NCI-H187 treated with DMSO at 0.1 percent for 48 hours (cell line): ENCODE measurements at places on chromosomes 11 and 22.

DNA sequence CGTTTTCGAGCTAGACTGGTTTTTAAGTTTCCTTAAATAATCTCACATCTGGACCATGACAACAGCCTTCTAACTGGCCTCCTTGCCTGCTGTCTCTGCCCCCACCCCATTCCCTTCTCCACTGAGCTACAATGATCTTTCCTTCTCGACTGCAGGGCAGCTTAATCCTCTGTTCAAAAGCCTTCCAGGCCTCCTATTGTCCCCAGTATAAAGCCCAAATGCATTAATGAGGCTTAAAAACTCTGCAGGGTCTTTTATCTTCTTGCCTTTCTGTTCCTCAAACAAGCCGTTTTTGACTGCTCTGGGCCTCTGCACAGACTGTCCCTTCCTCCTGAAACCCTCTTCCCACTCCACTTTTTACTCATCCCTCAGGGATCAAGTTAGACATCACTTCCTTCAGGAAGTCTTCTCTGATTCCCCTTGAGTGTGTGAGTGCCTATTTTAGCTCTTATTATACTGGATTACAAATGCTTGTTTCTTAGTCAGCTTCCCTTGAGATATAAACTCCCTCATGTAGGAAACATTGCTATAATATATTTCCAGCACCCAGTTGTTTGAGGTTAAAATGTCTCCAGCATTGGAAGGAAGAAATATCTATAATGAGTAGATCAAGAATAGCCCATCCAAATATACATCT is 23.6 kb upstream of the PAMR1 start:
- DNase-seq: no peak

DNA sequence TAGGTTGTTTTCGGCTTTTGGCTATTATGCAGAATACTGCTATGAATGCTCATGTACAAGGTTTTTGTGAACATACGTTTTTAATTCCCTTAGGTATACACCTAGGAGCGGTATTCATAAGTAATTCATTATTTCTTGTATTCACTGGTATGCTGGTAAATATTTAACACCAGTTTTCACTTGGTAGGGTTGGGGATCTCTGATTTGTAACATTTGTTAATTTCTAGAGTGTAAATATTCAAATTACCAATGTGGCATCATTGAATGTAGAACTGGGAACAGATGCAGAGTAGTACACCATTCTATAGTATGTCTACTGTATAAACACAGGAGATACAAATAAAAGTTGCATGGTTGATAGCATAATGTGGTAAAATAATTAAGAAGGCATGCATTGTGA is 16.3 kb downstream of the GVQW3 start:
- no peak for DNase-seq

DNA sequence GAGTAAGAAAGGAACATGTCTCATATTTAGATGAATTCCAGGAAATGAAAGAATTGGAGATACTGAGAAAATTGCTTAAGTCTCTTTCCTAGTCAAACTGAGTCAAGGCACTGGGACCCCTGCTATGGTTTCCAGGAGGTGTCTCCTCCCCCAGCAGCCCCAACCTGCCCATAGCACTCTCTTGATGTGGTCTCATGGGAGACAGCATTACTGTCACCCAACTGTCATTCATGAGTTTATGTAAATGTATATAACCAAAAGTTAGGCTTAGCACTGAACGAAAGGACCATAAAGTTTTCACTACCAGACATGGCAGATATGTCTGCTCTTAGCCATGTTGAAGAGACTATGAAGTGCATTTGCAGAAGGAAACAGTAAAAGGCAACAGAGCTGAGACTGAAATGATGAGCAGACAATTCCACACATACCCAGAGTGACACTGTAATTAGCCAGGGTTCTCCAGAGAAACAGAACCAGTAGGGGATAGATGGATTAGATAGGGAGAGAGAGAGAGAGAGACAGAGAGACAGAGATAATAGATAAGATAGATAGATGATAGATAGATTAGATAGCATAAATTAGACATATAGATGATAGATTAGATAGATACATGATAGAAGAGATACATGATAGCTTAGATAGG is 328.1 kb downstream of the BRD1 start:
- DNase-seq: no peak

GRCh38 chr11:120547811-120548681 is 36.5 kb downstream of the GRIK4 start:
- no peak for DNase-seq

DNA sequence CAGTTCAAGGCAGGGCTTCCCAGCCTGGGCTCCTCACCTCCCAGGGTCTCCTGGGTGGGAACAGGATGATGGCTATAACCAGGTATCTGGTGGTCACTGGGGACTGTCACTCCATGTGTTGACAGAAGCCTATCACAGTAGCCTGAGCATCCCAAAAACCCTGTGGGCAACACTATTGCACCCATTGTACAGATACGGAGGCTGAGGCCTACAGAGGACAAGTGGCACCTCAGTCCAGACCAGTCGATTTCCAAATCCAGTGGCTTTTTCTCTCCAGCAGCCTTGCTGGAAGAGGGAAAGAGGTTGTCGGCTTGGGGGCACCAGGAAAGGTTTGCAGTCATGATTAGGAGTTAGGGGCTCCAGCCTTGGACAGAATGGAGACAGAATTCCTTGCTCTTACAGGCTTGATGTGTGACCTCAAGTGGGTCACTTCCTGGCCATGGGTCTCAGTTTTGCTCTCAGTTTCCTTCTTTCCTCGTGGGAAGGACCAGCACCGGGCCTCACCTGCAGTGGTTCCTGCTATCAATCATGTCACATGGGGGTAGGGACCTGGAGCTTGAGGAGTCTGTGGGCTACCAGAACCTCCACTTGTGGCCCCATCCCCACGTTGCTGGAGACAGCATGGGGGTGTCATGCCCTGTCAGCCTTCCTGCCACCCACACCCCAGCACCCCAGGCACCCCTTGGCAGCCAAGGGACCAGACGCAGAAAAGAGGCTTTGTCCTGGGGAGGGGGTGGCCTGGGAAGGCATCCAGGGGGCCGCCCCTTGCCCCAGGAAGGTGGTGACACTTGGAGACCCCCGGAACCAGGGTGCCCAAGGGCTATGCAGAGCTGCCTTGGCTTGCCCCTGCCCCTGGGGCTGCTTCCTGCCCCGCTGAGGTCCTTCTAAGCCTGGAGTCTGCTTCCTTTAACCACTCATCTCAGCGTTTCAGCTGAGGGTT is 2.1 kb downstream of the EMID1 start:
- no peak for DNase-seq

- no peak for DNase-seq
These were observed 38.0 kb upstream of the APLNR start for GRCh38 chr11:57274904-57275498.

GRCh38 chr11:34296412-34296811 is 61.4 kb downstream of the ABTB2 start:
- no peak for DNase-seq

DNA sequence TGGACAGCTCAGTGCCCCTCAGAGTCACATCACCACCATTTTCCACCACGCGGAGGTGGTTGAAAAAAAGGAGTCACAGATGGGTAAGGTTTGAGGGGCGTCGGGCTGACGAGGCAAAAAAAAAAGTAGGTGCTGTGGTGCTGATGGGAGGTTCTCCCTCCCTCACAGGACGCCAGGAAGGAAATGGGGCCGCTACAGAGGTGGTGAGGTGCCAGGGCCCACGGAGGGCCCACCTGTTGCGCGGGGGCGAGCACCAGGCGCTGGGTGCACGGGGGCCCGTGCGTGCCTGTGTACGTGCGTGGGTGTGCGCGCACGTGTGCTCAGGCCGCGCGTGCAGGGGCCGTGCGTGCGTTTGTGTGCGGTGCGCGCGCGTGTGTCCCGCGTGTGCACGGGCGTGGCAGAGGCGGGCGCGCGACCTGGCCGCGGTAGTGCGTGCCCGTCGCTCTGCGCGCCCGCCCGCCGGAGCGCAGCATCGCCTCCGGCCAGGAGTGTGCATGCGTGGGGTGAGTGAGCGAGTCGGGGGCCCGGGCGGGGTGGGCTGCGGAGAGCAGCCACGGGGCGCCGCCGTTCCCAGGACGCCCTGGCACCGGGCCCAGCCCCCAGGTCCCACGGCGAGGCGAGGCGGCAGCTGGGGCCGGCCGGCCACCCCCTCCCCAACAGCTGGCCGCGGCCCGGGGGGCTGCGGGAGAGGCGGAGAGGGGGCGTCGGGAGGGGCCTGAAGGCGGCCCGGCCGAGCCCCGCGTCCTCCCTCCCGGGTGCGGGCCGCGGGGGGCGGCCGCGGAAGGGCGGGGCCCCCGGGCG is 2.8 kb downstream of the PDGFB start:
- no peak for DNase-seq

- no peak for DNase-seq
These were observed 28.9 kb upstream of the YAP1 start for GRCh38 chr11:102081313-102081712.

GRCh38 chr11:128448200-128448886 is 139.0 kb downstream of the ETS1 start:
- no peak for DNase-seq

DNA sequence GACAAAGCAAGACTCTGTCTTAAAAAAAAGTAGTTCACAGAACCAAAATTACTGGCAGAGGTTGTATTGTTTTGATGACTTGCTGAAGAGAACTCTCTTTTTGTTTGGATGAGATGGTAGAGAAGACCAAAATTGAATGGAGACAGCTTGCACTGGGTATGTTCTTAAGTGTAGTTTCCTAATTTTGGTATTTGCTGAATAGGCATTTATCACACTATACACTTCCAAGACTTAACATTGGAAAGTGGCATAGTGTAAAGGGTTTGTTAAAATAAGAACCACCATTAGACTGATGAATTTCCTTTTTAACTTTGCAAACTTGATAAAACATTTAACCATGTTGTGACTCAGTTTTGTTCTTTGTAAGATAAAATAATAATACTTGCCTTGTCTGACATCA is 5.3 kb upstream of the DCUN1D5 start:
- no peak for DNase-seq

DNA sequence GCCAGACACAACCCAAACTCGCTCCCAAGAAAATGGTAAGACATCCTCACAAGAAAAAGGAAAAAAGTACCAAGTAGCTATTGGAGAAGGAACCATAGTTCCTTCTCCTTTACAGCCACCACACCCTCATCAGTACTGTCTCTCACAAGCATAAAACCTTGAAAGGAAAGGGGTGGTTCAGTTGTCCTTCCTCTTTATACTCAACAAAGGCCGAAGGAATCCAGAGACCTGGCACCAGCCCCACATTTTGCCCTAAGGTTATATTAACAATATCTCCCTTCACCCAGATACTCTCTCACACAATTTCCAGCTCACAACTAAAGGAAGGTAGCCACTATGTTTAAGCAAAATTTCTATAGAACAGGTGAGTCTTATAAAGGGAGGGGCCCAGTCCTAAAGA is 8.5 kb downstream of the FHIP1B start:
- no peak for DNase-seq

- DNase-seq: no peak
These were observed 61.3 kb downstream of the CHST1 start for GRCh38 chr11:45603946-45604682.

DNA sequence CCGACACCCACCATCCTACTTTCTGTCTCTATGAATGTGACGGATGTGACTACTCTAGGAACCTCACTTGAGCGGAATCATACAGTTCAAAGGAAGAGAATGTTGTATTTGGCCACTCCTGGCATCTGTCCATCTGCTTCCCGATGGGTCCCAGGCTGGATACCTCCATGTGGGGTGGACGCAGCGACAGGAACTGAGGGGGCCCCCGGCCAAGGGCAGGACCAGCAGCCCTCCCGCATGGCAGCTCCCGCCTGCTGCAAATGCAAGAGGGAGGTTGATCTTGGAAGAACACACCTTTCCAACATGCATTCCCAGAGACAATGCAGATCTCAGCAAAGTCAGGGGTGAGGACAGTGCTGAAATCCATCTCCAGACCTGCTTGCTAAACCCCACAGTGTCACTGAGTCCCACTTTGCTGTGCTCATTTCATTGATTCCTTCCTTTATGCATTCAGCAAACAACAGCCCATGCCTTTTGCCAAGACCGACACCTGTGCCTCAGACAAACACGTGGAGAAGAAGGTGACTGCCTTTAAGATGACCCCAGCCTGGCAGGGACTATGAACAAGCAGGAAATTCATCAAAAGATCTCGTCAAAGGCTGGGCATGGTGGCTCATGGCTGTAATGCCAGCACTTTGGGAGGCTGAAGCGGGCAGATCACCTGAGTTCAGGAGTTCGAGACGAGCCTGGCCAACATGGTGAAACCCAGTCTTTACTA is 246.2 kb downstream of the CTTN start:
- DNase-seq: no peak

GRCh38 chr11:44493383-44493782 is 72.1 kb upstream of the CD82 start:
- no peak for DNase-seq

DNA sequence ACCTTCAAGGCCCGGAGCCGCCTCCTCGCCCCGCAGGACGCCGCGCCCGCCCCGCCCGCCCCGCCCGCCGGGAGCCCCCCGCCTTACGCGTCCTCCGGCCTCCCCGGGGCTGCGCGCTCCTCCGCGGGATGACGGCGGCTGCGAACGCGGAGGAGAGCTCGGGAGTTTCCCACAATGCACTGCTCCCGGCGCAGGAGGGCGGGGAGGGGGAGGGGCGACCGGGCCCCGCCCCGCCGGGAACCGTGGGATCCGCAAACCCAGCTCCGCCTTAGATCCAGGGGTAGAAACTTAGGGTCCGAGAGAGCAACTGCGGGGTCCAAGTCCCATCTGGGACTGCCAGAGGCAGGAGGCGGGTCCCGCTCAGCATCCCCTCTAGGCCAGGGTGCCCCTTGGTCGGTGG is at the start of gene CEND1:
Gene CEND1 (minus strand): TSS at position 148 of the 400 bp plus-strand sequence. CDS start 1,514 bp downstream, outside the sequence.
- DNase-seq: no peak

- DNase-seq: no peak
These were observed 19.6 kb downstream of the RPL3 start for GRCh38 chr22:39299829-39300178.

GRCh38 chr11:13260201-13260962 is 17.2 kb upstream of the BMAL1 start:
- peak; percentile 41 for DNase-seq

- DNase-seq: no peak
These were observed 15.3 kb upstream of the ACCSL start for GRCh38 chr11:44032299-44033085.

- DNase-seq: no peak
These were observed 789 bp upstream of the KDM2A start for GRCh38 chr11:67118181-67118766.

DNA sequence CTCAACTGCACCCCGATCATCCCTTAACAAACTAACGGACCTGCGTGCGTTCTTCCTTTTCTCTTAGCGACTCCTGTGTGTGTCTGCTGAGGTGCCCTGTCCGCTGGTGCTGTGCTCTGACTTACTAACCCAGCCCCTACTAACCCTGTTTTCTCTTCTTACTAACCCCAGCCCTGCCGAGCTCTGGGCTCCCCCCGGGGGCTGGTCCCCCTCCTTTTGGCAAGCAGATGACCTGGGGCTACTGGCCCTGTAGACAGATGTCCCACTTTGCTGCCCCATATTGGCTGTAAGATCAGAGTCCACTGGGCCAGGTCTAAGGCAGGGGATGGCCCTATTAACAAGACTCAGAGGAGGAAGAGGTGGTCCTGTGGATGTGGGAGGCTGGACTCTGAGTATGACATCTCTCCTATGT is 14.7 kb downstream of the MIAT start:
- DNase-seq: no peak

- DNase-seq: no peak
These were observed 7.4 kb downstream of the CNTF start for GRCh38 chr11:58629857-58630256.

GRCh38 chr11:35012467-35013191 is 96.2 kb downstream of the PDHX start:
- DNase-seq: no peak
